Hypothalamus (tissue), 51 donors: ENCODE measurements at places on chromosomes 1 and 21.

GRCh38 chr1:99496067-99496466 is 149.8 kb upstream of the PALMD start:
- no peak for DNase-seq

DNA sequence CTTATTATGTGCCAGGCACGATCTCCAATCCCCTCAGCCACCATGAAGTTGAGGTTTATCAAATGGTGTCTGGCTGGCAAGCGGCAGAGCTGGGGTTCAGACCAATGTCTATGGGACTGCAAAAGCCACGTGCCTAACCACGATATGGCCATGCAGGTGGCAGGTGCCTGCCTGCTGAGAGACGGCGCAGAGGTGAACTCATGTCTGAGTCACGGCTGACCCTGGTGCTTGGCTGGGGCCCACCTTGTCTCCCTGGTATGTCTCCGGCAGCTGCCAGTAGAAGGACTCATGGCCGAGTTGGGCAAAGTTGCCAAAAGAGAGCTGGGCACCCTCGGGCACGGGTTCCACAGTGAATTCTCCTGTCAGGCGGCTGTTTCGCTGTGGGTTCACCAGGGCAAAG is 59.9 kb downstream of the LDLRAD2 start:
- DNase-seq, result no peak

GRCh38 chr1:211652371-211652770 is 23.1 kb downstream of the NEK2 start:
- no peak for DNase-seq

DNA sequence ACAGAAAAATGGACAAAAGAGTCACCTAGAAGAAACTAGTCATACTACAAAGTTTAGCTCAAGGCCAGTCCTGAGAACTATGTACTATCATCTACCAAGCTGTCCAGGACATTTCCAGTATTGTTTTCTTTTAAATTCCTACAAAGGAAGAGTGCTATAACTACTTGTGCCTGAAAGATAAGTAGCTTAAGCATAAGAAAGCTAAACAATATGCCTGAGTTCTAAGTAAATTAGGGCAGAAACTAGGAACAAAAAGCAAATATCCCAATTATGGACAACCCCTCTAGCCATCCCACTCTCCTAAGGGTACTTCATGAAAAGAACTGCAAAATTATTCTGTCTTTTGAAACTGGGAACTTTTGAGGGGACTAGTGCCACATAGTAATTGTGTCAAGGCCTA is 5.3 kb upstream of the RGS2 start:
- DNase-seq, result no peak

- no peak for DNase-seq
Observed at GRCh38 chr1:243264717-243265116, 8.9 kb downstream of the SDCCAG8 start.

- no peak for DNase-seq
Observed at GRCh38 chr1:21618561-21619374, 50.4 kb downstream of the RAP1GAP start.

DNA sequence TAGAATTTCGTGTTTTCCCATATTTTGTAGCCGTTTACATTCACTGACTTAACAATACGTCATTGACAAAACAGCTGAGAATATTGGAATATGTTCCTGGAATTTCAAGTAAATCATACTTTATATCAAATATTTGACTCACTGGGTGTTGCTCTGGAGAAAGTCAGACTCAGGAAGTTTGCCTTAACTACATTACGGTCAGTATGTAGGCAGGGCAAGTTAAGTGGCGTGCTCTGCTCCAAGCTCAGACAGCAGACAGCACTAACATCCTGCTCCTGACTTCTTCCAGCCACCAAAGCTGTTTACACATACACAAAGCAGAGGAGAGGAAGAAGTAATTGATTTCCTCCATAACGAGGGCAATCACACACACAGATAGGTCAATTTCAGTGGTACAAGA is 414.6 kb downstream of the LRRIQ3 start:
- no peak for DNase-seq

- DNase-seq, result no peak
Observed at GRCh38 chr1:115237023-115237422, 101.0 kb downstream of the NGF start.

DNA sequence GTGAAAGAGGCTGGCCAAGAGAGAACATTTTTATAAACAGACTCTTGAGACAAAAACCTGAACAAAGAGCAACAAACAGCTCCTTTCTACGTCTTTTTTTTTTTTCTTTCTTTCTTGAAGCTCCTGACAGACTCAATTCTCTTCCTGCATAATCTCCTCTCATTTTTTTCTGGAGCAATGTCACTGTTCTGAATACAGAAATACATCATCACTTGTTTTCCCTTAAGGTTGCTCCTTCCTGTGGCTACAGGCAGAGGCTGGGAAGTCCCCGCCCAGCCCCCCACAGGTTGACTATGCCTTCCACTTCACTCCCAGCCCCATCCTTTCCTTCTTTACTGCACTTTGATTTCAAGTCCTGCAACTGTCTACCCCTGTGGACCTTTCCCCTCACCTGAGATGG is 46.1 kb downstream of the TNR start:
- no peak for DNase-seq

DNA sequence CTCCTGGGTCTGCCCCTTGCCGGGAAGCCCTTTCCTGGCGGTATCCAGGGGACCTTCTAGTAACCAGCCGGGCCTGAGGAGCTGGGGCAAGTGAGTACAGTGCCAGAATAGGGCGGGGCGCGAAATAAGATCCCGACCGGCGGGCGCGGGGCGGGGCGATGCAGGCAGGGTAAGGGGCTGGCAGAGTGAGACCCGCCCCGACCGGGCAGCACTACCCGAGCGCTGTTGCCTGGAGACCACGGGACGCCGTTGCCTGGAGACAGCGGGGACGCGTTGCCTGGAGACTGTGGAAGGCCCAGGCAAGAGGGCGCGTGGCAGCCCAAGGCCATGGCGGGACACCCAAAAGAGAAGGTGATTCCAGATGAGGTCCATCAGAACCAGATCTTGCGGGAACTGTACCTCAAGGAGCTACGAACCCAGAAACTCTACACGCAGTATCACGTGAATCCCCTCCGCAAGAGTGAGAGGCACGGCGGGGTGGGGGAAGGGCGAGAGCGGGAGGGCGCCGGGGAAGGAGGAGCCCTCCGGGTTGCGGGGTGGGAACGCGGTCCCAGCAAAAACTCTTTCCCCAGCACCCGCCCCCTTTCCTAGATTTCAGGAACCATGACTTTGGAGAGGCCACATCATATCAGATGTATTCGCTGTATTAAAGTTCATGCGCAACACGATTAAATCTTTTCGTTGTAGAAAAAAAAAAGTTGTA is 24.3 kb downstream of the EBNA1BP2 start:
- DNase-seq, result peak; percentile 42

DNA sequence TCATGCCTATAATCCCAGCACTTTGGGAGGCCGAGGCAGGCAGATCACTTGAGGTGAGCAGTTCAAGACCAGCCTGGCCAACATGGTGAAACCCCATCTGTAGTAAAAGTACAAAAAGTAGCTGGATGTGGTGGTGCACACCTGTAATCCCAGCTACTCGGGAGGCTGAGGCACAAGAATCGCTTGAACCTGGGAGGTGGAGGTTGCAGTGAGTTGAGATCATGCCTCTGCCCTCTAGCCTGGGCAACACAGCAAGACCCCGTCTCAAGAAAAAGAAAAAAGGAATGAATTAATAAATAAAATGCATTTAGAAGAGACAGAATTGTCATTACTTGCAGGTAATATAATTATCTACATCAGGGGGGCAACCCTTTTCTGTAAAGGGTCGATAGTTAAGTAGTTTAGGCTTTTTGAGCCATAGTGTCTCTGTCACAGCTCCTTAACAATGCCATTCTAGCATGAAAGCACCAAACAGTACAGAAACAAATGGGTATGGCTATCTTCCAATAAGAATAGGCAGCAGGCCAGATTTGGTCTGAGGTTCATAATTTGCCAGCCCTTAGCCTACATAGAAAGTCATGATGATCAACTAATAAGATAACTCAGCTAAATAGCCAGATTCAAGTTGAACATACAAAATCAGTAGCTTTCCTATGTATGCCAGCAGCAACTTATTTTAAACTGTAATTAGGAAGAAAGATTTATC is 56.8 kb downstream of the RPRD2 start:
- no peak for DNase-seq

- DNase-seq, result no peak
Observed at GRCh38 chr1:233962878-233963277, 58.4 kb downstream of the SLC35F3 start.

- DNase-seq, result no peak
Observed at GRCh38 chr1:113048064-113048463, 24.9 kb upstream of the LRIG2 start.

- DNase-seq, result no peak
Observed at GRCh38 chr1:147834181-147834580, 68.4 kb upstream of the GJA8 start.

DNA sequence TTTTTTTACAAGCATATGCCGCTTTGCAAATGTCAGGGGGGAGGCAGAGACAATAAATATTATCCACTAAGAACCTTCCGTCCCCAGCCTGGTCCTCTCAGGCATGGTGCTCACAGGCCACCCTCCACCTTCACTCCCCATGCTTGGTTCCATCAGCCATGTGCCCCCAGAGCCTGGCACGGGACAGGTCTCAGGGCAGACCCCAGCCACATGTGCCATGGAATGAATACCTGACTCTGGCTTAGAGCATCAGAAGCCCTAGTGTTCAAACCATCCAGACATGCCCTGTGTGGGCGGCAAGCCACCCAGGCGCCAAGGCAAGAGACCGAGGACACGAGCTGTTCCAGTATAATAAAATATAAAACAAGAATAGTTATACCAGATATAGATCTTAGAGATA is 5.4 kb downstream of the LSS start:
- no peak for DNase-seq

DNA sequence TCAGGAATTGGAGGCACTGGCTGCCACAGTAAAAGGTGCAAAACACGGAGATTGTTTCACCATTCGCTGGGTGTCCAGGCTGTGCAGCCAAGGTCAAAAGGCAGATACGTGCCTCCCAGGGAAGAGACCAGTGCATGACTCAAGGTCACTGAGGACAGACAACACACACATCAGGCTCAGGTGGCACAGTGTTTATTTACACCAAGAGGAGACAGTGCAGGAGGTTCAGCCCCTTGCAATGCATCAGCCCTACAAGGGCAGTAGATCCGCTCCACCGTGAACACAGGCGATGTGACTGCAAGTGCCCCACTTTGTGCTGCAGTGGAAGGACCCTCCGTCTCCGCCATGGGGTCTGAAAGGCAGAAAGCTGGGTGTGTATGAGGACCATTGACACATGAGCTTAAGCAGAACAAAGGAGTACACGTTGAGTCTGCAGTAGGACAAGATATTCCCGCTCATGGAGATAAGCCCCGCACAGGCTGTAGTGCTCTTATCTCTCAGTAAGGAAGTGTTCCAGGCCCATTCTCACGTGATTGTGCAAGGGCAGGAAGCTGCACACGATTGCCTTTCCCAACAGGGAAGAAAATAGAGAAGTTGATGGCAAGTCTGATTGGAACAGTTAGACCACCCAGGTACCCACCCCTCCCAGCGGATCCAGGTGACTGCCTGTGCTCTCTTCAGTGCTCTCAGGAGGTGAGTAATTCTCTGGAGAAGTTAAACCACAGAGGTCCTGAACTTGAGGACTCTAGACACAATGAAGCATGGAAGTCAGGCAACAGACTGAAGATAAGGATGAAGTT is 37.5 kb upstream of the QSOX1 start:
- no peak for DNase-seq

GRCh38 chr1:118871582-118872171 is 116.5 kb downstream of the TBX15 start:
- no peak for DNase-seq

- DNase-seq, result no peak
Observed at GRCh38 chr1:153375511-153375910, at the start of gene S100A12. TSS of gene S100A12 (minus strand) at chr1:153375621. CDS start at chr1:153374592, 1,029 bp downstream.

- no peak for DNase-seq
Observed at GRCh38 chr1:70066711-70067110, 138.7 kb downstream of the LRRC40 start.

GRCh38 chr1:172851077-172851476 is 192.2 kb downstream of the FASLG start:
- no peak for DNase-seq

GRCh38 chr1:89287181-89288050 is 14.8 kb upstream of the GBP5 start:
- DNase-seq, result no peak

DNA sequence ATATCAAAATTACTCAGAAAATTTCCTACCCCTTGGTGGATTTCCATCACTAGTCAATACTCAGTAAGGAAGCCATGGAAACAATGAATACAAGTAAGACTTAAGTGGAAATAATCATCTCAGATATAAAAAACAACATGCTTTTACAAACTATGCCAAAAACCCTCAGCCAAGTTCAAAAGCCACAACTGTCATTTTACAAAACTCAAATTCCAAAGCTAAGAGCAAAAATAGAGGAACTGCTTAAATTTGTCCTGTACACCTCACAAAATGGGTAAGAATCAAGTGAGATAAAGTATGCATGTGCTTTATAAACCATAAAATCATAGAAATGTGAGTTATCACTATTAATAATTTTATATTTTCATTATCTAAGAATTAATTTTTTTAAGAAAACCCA is 9.6 kb downstream of the TMCO1 start:
- no peak for DNase-seq

- DNase-seq, result no peak
Observed at GRCh38 chr1:38523568-38523939, 336.0 kb downstream of the RRAGC start.

DNA sequence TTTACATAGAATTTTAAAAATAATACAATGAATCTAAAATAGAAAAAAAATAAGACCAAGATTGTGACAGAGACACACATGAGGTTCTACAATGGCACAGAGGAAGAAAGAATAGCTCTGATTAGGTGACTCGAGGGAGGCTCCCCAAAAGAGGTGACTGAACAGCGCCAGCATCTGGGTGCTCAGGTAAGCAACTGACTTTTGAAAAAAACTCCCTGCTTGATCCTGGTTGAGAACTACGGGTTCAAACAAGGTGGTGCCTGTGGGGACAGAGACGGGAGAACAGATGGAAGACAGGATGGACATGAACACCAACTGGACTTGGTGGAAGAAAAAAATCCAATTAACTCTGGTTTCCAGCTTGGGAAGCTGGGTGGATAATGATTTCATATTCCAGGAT is 22.5 kb downstream of the BATF3 start:
- DNase-seq, result no peak

GRCh38 chr1:246773213-246773641 is 49.0 kb downstream of the SCCPDH start:
- no peak for DNase-seq

DNA sequence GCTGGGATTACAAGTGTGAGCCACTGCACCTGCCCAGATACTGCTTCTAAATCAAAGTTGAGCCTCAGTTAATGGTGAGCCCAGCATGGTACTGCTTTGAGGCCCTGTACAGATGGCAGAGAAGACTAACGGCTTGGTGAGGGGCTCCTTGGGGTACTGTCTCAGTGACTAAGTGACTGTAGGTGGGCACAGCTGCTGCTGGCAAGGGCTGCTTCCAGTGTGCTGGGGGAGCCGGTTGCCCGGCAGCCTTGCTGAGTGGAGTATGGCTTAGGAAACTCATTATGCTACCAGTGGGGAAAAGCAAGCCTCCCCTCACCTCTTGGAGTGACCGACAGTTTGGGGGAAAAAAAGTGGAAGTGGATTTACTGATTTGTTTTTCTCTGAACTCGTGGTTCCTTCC is 23.6 kb upstream of the ARHGEF10L start:
- DNase-seq, result no peak

GRCh38 chr1:12618965-12619791 is 1.2 kb upstream of the DHRS3 start:
- DNase-seq, result no peak

GRCh38 chr1:233998891-233999290 is 94.4 kb downstream of the SLC35F3 start:
- no peak for DNase-seq
